ENCODE measurements at places on chromosomes 12 and 14. TPM values are rescaled to one million over a fixed set of nuclear protein-coding genes. Genes with fewer than 3 reads are reported as not detected.

GRCh38 chr12:111435661-111436201 lies 30.0 kb downstream of the SH2B3 start:
- no peak for DNase-seq

DNA sequence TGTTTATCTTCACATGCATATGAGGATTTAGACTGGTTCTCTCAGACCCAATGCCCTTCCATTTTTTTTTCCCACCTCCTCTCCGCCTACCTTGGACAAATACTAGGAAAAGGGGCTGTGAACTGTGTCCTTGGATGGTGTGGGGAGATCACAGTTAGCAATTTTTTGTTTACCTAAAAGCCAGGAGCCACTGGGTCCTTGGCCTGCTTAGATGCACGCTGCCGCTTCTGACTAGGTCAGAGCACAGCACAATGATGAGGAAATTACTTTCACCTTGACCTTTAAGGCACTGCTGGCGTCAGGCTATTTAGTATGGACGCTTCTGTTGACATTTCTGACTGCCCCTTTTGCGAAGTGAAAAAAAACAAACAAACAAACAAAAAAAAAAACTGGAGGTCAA lies 1.9 kb downstream of the CCDC38 start:
- DNase-seq: no peak

DNA sequence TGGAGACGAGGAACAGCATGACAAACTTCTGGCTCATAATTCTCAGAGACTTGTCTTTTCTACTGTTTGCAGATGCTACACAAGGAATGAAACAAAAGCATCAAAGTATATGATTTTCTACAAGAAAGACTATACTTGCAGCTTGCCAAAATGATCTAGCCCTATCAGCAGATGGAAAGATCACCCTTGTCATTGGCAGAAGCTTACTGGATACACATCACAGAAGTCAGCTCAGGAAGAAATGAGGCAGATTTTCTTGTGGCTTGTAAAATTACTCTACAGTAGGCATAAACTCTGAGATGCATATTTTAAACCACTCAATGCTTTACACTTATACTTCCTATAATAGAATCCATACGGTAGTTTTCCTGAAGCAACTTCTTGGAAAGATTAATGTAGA lies 20.6 kb downstream of the E2F7 start:
- DNase-seq: no peak

SSTR1 gene
- polyA plus RNA-seq: 26.7 TPM

GRCh38 chr12:125873016-125873415 lies 807.8 kb downstream of the AACS start:
- no peak for DNase-seq

- DNase-seq: no peak
Measured at GRCh38 chr12:109421355-109422087, 55.6 kb downstream of the KCTD10 start.

GRCh38 chr12:7127916-7128626 lies 618 bp downstream of the RBP5 start:
- no peak for DNase-seq

DNA sequence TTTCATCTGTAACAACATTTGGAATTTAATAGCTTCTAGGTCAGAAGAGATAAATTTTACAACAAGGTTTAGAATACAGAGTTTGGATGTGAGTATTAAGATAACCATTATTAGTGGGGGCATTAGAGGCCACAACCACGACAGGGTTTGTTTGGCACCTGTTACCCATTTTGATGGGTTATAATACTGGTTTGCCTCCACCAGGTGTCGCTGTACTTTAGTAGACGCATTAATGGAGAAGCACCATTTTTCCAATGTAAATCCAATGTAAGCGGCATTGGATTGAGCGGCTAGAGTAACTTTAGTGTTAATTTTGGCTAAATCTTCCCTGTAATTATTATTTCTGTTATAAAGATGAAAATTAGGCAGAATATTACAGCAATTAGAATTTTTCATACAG lies 136.2 kb downstream of the SLCO1B3 start:
- peak; percentile 40 for DNase-seq

DNA sequence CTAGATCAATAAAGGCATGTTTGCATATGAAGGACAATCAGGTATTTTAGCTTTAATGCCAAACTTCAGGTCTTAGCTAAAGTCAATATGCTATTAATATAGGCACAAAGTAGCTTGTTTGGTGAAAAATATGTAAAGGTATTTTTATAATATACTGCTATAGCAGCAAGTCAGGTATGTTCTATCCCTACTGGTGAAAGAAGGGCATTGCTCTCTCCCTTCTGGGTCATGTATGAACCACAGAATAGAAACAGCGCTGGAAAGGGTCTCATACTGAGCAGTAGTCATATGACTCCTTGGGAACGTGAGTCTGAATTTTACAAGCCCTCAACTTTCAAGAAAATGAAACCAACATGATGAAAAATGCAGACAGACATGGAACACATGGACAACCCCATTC lies 314.6 kb downstream of the GRIN2B start:
- DNase-seq: no peak

LTB4R gene
- polyA plus RNA-seq: 0.41 TPM

ITGB7 gene
- 1.2 TPM for polyA plus RNA-seq

- peak; percentile 44 for DNase-seq
Measured at GRCh38 chr14:30077946-30078345, 150.3 kb upstream of the PRKD1 start.

LRTM2 gene
- not detected for polyA plus RNA-seq

GRCh38 chr12:25130741-25131188 lies 64.2 kb downstream of the DNAI7 start:
- DNase-seq: peak; percentile 79

DNA sequence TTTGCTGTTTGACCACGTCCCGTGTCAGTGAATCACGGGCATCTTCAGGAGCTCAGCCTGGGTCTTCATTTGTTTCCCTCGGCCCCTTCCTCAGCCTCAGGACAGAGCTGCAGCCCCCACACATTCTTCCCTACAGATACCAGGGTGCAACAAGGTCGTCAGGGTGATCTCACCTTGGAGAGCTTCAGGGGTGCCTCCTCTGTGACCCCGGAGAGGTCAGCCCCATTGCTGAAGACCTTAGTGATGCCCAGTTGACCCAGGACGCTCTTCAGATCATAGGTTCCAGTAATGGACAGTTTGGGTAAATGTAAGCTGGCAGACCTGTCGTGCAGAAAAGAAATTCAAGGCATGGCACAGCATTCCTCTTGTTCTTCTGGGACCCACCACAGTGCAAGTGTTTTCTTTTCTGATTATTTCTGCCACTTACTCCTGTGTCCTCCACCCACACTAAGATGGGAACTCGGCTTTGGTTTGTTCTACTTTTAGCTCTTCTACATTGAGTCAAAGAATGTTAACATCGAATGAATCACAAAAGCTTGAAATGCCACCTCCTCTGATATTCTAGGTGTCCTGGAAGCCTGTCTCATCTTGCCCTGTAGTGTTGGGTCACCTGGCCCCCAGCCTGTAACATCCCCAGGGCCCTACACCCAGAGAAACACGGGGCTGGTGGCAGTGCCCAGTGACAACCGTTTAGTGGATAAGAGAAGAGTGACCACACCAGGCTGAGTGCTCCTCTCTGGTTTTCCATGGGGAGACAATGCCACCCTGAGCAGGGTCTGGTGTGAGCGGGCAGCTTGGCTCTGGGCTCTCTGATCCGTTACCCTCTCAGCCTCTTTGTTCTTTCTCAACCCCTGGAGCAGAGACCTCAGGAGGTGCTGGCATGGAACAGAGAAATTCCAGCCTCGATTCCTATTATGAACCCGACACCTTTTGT lies 8.8 kb downstream of the SERPINA1 start:
- DNase-seq: peak; percentile 31

GRCh38 chr12:2248901-2249381 lies 196.2 kb downstream of the CACNA1C start:
- peak; percentile 52 for DNase-seq
